ENCODE measurements at places on chromosomes 12 and 14.

- H3K4me1 ChIP-seq, result no peaks in the 10 kb centered on the region
- no peak overlapping the region for H3K27ac ChIP-seq
- H3K27me3 ChIP-seq, result no peaks in the 10 kb centered on the region
- no peaks in the 10 kb centered on the region for H3K36me3 ChIP-seq
- no peak for DNase-seq
Observed at GRCh38 chr12:54509617-54510016, 12.1 kb downstream of the NCKAP1L start.

- no peaks in the 10 kb centered on the region for H3K36me3 ChIP-seq
- H3K4me3 ChIP-seq, result no peak overlapping the region
- no peaks in the 10 kb centered on the region for H3K27me3 ChIP-seq
- no peaks in the 10 kb centered on the region for H3K4me1 ChIP-seq
- H3K27ac ChIP-seq, result no peak overlapping the region
Observed at GRCh38 chr12:18581232-18581962, 156.4 kb downstream of the PLCZ1 start.

DNA sequence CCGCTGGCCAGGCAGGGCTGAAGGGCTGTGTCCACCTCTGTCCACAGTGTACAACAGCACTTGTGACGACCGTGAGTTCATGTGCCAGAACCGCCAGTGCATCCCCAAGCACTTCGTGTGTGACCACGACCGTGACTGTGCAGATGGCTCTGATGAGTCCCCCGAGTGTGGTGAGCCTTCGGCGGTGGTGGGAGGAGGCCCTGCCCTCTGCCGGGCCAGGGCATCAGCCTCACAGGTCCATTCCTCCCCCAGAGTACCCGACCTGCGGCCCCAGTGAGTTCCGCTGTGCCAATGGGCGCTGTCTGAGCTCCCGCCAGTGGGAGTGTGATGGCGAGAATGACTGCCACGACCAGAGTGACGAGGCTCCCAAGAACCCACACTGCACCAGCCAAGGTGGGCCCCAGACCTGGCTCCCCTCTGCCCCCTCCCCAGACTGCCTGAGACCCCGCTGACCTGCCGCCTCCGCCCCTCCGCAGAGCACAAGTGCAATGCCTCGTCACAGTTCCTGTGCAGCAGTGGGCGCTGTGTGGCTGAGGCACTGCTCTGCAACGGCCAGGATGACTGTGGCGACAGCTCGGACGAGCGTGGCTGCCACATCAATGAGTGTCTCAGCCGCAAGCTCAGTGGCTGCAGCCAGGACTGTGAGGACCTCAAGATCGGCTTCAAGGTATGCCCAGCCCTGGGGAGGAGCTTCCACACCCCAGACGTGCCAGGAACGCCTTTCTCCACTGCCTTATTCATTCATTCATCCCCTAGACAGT lies 20.8 kb upstream of the NXPH4 start:
- no peaks in the 10 kb centered on the region for H3K4me1 ChIP-seq
- no peak for DNase-seq
- no peak overlapping the region for H3K27ac ChIP-seq
- no peak overlapping the region for H3K4me3 ChIP-seq
- peaks cover 98% of the 10 kb centered on the region for H3K36me3 ChIP-seq
- H3K27me3 ChIP-seq, result no peaks in the 10 kb centered on the region

DNA sequence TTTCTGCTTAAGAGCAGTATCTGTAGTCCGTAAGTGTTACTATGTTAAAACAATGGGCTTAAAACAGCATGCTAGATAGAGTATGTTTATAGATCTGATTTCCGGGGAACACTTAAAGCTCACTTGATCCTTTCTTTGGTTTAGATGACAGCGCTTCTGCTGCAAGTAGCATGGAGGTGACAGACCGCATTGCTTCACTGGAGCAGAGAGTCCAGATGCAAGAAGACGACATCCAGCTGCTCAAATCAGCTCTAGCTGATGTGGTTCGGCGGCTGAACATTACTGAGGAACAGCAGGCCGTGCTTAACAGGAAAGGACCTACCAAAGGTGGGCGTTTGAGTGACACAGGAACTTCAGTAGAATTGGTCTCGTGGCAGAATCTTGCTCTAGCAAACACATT lies 57.5 kb downstream of the EML1 start:
- H3K36me3 ChIP-seq, result peaks cover 3% of the 10 kb centered on the region
- no peak overlapping the region for H3K4me3 ChIP-seq
- H3K4me1 ChIP-seq, result peaks cover 9% of the 10 kb centered on the region
- DNase-seq, result no peak

DNA sequence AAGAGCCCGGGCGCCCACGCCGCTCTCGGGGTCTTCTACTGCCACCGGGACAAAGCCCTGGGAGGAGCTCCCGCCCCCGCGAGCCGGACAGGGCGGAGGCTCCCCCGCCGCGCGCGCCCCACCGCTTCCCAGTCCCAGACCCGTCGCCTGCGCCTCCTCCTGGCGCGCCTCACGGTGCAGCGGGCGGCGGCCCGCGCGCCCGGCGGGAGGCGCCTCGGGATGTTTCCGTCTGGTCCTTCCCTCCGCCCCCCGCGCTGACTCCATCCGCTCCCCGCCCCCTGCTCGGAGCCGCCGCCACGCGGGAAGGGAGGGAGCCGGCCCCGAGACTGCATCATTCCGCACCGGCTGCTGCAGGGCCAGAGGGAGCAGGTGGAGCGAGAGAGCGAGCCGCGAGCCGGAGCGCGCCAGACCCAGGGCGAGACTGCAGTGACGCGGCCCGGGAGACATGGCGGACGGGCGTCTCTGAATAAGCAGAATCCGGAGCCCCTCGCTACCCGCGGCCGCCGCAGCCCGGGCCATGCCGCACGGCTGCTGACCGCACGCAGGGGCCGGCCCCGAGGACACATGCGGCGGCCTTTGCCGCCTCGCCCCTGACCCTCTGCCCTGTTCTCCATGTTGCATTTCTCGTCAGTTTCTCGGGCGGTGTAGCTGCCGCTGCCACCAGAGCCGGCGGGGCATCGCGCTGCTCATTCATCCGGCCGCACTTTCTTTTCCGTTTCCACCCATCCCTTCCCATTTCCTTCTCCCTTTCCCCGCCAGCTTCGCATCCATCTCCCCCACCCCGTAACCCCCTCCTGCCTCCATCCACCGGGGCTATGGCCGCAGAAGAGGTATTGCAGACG lies at the start of gene BICD1:
Gene BICD1 (plus strand): TSS at position 331 of the 842 bp plus-strand sequence. CDS start 485 bp downstream, at position 816.
- peak within 1 kb of the TSS; percentile 91 for H3K27ac ChIP-seq
- DNase-seq, result peak; percentile 87
- no peaks in the 10 kb centered on the region for H3K27me3 ChIP-seq
- peaks cover 34% of the 10 kb centered on the region for H3K4me1 ChIP-seq

DNA sequence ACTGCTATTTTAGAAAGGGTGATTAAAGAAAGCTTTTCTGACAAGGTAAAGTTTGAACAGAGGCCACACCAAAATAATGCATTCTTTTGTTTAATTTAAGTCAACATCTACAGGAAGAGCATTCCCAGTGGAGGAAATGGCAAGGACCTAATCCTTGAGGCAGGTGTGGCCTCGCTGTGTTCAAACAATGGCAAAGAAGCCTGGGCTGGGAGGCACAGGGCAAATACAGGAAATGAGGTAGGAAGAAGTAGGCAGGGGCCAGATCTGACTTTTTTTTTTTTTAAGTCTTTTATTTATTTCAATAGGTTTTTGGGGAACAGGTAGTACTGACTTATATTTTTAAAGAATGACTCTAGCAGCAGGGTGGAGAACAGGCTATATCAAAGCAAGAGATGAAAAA lies 53.5 kb downstream of the ARMH4 start:
- H3K27ac ChIP-seq, result peak overlapping the region; percentile 76
- H3K27me3 ChIP-seq, result no peaks in the 10 kb centered on the region
- no peaks in the 10 kb centered on the region for H3K4me1 ChIP-seq

- no peaks in the 10 kb centered on the region for H3K36me3 ChIP-seq
- DNase-seq, result no peak
- H3K4me3 ChIP-seq, result no peak overlapping the region
- H3K4me1 ChIP-seq, result no peaks in the 10 kb centered on the region
- H3K27ac ChIP-seq, result peak overlapping the region; percentile 36
Observed at GRCh38 chr12:19095331-19095730, 34.2 kb upstream of the PLEKHA5 start.

DNA sequence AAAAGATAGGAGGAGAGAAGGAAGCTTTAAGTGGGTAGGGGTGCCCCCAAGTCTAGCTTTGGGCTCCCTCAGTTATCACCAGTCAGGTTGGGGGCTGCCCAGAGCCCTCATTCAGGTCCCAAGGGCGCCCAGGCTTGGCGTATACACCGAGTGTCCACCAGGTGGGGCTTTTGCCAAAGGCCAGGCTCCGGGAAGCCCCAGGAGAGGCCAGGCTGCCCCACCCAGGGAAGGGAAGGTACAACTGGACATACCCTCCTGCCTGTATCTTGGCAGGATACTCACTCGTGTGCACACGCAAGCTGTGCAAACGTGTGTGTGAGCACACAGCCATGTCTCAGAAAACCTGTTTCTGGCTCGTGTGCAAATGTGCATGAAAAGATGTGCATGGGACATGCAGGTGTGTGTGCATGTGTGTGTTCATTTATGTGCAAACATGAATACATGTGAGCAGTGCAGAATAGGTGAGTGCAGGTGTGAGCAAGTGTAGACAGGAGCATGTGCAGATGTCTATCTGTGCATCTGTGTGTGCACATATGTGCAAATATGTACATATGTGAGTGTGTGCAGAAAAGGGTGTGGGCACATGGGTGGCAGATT lies 103.9 kb upstream of the MYL2 start:
- H3K27ac ChIP-seq, result no peak overlapping the region
- no peak overlapping the region for H3K4me3 ChIP-seq
- DNase-seq, result no peak
- no peaks in the 10 kb centered on the region for H3K36me3 ChIP-seq
- no peaks in the 10 kb centered on the region for H3K4me1 ChIP-seq

DNA sequence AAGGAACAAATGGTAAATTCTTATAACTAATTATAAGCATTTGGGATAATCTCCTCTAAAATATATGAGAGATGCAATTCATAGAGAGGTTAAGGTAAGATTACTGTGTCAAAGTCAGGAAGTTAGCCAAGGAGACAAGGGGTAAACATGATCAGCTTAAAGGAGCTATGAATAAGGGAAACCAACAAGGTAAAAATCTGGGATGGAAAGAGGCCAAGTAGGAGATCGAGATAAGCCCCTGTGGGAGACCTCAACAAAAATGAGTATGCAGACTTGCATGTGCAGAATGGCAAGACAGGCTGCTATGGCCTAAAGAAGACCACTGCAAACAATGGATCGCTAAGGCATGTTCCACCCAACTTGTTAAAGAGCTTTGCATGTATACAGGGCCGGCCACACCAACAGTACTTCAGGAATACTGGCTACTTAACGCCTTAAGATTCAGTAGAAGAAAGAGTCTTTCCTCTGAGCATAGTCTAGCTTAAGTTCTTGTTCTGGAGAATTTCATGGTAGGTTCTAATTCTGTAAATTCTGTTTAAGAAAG lies 738.6 kb downstream of the GALC start:
- H3K36me3 ChIP-seq, result no peaks in the 10 kb centered on the region
- H3K27ac ChIP-seq, result no peak overlapping the region
- no peaks in the 10 kb centered on the region for H3K27me3 ChIP-seq

DNA sequence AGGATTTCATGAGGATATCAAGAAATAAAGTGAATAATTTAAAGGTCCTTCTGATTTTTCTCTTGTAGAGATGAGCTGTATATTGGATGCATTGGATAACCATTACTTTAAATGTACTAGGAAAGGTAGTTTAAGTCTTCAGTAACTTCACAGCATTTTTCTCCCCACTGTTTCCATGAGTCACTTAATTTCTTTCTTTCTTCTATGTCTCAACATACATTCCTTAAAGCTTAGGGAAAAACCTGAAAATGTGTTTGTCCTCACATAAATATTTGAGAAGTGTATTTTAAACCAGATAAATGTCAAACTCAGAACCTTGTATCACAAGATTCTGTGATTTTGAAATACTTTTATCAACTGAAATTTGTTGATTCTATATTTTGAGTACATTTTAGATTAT lies 1970.2 kb upstream of the FLRT2 start:
- no peak for DNase-seq
- H3K27ac ChIP-seq, result no peak overlapping the region
- H3K4me3 ChIP-seq, result no peak overlapping the region
- no peaks in the 10 kb centered on the region for H3K27me3 ChIP-seq
- H3K36me3 ChIP-seq, result no peaks in the 10 kb centered on the region
- H3K4me1 ChIP-seq, result no peaks in the 10 kb centered on the region

- H3K36me3 ChIP-seq, result no peaks in the 10 kb centered on the region
- H3K4me1 ChIP-seq, result no peaks in the 10 kb centered on the region
- no peak overlapping the region for H3K4me3 ChIP-seq
- no peaks in the 10 kb centered on the region for H3K27me3 ChIP-seq
- DNase-seq, result no peak
Observed at GRCh38 chr14:74541225-74541624, 47.7 kb downstream of the ISCA2 start.

DNA sequence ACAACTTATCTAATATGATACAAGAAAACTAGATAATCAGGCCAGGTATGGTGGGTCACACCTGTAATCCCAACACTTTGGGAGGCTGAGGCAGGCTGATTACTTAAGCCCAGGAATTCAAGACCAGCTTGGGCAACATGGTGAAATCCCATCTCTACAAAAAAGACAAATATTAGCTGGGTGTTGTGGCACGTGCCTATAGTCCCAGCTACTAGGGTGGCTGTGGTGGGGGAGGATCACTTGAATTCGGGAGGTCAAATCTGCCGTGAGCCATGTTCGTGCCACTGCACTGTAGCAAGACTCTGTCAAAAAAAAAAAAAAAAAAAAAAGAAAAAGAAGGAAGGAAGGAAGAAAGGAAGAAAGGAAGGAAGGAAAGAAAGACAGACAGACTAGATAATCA lies 27.0 kb downstream of the ZCRB1 start:
- H3K36me3 ChIP-seq, result no peaks in the 10 kb centered on the region
- DNase-seq, result no peak
- no peaks in the 10 kb centered on the region for H3K27me3 ChIP-seq
- no peak overlapping the region for H3K27ac ChIP-seq
- H3K4me1 ChIP-seq, result no peaks in the 10 kb centered on the region

GRCh38 chr14:30532264-30532663 lies 26.7 kb upstream of the G2E3 start:
- H3K27ac ChIP-seq, result no peak overlapping the region
- no peaks in the 10 kb centered on the region for H3K36me3 ChIP-seq
- no peak for DNase-seq
- no peaks in the 10 kb centered on the region for H3K27me3 ChIP-seq
- H3K4me1 ChIP-seq, result no peaks in the 10 kb centered on the region

GRCh38 chr12:77830583-77831351 lies at the start of gene NAV3:
TSS of gene NAV3 (plus strand) at chr12:77830894. CDS start at chr12:77831462, 568 bp downstream.
- H3K4me3 ChIP-seq, result peak within 1 kb of the TSS; percentile 0
- no peak for DNase-seq
- no peak within 1 kb of the TSS for H3K27ac ChIP-seq
- no peaks in the 10 kb centered on the region for H3K27me3 ChIP-seq
- H3K36me3 ChIP-seq, result no peaks in the 10 kb centered on the region
- no peaks in the 10 kb centered on the region for H3K4me1 ChIP-seq

- no peaks in the 10 kb centered on the region for H3K4me1 ChIP-seq
- no peak for DNase-seq
- H3K27ac ChIP-seq, result no peak overlapping the region
- no peak overlapping the region for H3K4me3 ChIP-seq
- H3K36me3 ChIP-seq, result no peaks in the 10 kb centered on the region
- no peaks in the 10 kb centered on the region for H3K27me3 ChIP-seq
Observed at GRCh38 chr12:43315961-43316360, 236.0 kb downstream of the ADAMTS20 start.
